ENCODE measurements at places on chromosomes 7 and 10.

DNA sequence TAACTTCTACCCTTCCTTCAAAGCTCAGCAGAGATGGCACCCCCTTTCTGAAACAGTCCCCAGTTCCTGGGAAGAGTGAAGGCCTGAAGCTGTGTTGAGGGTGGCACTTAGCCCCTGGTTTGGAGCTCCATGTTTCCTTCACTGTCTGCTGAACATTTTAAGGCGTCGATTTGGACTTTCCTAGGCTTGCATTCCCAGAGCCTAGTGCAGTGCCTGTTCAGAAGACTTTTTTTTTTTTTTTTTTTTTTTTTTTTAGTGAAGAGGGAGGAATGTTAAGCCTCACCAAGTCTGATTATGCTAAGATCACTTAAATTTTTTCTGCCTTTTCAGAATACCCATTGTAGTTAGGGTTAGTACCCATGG, 97.0 kb downstream of the PFKFB3 start:
- DNase-seq = no peak

GRCh38 chr10:118790058-118790457, 35.3 kb upstream of the CACUL1 start:
- no peak for DNase-seq

- no peak for DNase-seq
Observed at GRCh38 chr7:44958645-44959344, 20.0 kb downstream of the MYO1G start.

DNA sequence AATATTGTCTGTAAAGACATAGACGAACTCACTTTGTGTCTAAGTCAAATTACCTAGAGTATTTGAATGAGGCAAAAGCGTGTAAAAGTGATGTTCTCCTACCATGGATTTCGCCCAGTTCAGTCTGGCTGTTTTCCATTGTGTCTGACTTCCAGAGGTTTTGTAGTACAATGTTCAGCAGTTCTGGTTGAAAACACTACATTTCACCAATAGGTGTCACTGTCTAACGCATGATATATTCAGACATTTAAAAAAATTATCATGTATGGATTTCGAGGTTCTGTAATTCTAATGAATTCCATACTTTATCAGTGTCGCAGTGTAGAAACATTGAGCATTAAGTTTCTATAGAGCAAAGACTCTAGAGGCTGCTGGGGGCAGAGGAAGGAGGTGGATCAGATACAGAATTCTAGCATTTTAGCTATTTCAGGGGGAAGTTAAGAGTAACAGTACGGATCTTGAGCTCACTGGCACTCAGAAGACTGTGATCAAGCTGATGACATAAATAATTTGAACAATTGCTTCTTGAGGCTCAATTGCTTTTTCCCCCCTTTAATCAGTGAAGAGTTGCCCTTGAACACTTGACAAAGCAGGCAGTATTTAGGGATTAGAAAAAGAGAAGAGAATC, 196.9 kb upstream of the RHOBTB1 start:
- peak; percentile 33 for DNase-seq

DNA sequence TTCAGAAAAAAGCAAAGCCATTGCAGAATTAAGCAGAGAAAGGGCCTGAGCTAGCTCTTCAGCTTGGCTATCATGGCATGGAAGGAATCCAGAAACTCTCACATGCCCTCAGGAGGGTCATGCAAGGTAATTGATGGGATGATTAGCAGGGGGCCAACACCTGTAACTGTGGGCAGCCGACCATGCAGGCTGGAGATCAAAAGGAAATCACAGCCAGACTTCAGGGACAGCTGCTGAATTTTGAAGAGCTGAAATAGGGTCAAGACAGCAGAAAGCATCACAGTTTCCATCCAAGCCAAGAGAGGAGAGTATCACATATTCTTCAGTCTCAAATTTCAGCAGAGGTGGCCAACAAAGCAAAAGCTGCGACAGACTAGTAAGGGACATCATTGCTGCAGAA, 239.6 kb upstream of the STEAP1 start:
- peak; percentile 38 for DNase-seq

GRCh38 chr7:106452031-106452851, 167.5 kb upstream of the NAMPT start:
- DNase-seq = no peak

DNA sequence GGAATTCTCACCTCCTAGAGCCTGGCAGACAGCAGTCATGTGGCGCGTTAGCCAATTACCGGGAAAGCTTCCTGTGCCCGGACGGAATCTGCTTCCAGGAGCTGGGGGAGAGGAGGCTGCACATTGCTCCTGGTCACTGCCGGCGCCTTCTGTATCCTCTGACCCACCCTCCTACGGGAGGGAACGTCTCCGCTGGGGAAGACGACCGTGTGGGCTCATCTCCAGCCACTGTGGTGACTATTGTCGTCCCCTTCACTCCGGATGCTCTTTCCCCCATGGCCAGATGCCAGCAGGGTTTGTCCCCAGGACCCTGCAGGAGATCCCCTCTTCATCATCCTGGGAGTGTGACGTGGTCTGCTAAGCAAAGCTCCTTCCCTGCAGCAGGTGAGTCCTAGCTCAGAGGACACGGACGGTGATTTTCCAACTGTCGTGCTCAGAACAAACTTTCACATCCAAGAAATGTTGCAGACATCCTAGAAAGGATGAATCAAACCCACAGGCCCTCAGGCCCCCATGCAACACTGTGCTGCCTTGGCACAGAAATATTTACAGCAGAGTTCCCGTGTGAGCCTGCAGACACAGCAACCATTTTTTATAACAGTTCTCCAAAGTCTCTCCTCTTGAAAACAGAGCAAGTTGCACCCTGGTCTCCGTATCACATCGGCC, 29.6 kb upstream of the FAM20C start:
- DNase-seq = no peak

DNA sequence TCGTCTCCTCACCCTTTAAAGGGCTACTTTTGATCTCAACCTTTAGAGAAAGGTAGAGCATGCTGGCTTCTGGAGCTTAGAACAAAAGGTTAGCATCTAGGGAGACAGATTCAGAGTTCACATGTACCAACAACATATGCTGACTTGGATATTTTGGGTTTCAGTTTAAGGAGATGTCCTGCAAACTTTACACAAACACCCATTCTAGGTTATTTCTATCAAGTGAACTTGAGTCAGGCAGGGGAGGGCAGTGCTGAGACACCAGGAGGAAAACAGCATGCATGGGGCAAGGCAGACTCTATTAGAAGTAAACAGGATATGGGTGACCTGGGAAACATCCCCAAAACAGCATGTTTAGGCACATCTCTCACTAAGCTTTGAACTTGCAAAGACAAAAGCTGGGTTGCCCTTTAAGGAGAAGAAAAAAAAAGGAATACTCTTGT, 43.8 kb downstream of the ARL4A start:
- DNase-seq = no peak

DNA sequence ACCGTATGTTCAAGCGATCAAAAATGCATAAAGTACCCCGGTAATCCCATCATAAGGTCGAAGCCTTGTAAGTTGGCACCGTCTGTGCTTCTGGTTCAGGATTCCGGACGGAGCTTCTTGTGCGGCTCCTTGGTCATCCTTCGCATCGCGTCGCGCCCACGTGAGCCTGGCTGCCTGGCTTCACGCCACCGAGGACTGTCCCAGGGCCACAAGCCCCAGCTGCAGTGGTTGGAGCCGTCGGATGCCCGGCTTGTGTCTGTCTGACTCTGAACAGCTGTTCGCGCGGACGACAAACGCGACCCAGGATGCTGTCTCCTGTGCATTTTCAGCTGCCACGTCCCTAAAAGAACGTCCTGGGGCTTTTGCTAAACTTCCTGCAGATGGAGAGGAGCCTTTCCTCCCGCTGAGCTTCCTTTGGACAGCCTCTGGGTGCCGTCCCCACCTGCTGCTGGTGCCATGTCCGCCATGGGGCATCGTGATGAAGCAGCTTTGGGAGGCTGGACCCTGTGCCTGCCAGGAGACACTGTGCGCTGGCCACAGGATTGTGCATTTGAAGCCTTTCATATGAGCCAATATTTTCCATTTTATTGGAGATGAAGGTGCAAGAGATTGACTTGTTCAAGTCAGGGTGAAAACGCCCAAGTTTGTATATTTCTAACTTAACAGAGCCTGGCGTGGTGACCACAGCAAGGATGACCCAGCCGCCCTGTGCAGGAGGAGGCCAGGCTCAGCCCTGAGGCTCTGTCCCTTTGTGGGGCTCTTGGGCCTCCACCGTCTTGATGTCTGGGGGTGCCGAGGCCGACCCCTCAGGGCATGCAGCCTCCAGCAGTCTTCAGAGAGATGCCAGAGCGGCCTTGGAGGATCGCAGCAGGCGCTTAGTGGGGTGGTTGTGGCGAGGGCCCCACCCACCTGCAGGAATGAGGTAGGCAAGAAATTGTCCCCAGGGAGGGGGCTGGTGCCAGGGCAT, 6.7 kb upstream of the JAKMIP3 start:
- DNase-seq = no peak

GRCh38 chr7:46414946-46415345, 493.9 kb upstream of the IGFBP3 start:
- DNase-seq = no peak

Measured in NCI-H524 (cell line).